ENCODE measurements at places on chromosomes 6 and 20.

- no peak for DNase-seq
Measured at GRCh38 chr6:69063401-69063800, 428.3 kb downstream of the ADGRB3 start.

DNA sequence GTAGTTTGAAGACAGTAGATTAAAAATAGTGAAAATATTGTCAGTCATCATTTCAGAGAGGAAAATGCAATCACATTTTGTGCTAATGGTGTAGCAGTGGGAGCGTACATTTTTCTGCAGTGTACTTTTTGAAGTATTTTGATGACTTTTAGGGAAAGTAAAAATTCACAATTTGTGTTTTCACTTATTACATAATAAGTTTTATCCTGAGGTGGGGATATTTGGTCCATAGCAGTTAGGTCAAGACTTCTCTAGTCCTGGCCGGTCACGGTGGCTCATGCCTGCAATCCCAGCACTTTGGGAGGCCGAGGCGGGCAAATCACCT is 122.3 kb downstream of the SASH1 start:
- DNase-seq: no peak

- DNase-seq: no peak
Measured at GRCh38 chr6:32764048-32764447, 716 bp upstream of the HLA-DQB2 start.

DNA sequence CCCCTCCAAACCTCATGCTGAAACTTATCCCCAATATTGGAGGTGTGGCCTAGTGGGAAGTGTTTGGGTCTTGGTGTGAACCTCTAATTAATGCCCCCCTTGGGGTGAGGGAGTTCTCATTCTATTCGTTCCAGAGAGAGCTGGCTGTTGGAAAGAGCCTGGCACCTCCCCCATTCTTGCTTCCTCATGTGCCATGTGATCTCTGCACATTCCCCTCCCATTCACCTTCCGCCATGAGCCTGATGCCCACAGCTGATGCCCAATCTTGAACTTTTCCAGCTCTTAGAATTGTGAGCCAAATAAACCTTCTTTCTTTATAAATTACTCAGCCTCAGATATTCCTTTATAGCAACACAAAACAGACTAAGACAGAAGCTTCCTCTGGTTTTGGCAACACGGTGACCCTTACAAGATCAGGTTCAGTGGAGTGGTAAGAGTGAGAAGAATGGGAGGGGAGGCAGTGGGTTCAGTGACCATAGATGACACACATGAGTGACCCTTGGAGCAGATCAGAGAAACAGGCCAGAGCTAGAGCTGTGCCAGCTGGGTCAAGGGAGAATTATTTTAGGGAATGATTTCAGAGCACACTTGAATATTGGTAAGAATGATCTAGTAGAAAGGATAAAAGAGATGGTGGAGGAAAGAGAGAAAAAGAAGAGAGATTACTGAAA is 176.4 kb downstream of the LY86 start:
- no peak for DNase-seq

- no peak for DNase-seq
Measured at GRCh38 chr20:57265997-57266290, 497 bp downstream of the BMP7 start.

DNA sequence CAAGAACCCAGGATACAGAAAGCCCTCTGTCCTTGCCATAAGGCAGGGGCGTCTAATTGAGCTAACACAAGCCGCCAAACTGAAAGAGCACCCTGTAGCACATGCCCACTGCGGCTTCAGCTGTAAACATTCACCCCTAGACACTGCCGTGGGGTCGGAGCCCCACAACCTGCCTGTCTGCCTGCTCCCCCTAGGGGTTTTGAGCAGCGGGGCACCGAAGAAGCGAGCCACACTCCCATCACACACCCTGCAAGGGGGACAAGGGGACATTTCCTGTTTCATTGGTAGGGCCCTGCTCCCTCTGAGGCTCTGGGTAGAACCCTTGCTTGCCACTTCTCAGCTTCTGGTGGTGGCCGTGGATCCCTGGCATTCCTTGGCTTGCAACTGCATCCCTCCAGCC is 45.2 kb upstream of the BCLAF1 start:
- DNase-seq: no peak

DNA sequence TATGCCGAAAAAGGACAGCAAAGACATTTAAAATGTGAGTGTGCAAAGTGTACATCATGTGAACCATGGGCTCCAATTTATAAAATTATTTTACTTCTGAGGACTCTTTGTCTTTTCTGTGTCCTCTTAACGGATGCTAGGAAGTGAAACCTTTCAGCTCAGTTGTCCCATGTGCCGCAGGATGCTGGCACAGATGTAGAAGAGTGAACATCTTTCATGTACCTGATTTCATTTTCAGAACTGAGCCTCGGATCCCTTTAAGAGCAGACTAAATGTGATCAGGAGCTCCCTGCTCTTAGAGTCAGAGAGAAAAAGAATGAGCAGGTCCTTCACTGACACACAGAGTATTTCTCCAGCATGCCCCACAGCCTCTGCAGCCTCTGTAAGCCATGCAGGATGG is 27.6 kb upstream of the FUCA2 start:
- DNase-seq: no peak

- no peak for DNase-seq
Measured at GRCh38 chr20:2694008-2694471, 1.5 kb downstream of the EBF4 start.

GRCh38 chr20:917416-917815 is 1.3 kb upstream of the ANGPT4 start:
- DNase-seq: no peak

DNA sequence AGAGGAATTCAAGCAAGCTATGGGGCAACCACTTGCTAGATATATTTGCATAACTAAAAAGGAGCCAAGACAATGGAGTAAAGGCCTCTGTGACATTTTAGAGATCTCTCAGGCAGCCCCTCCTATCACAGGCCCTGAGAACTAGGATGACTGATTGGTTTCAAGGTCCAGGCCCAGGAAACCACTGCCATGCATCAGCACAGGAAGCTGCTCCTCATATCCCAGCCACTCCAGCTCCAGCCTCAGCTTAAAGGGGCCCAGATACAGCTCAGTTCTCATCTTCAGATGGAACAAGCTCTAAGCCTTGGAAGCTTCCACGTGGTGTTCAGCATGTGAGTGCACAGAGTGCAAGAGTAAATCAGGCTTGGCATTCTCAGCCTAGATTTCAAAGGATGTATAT is 21.1 kb upstream of the THBS2 start:
- no peak for DNase-seq

DNA sequence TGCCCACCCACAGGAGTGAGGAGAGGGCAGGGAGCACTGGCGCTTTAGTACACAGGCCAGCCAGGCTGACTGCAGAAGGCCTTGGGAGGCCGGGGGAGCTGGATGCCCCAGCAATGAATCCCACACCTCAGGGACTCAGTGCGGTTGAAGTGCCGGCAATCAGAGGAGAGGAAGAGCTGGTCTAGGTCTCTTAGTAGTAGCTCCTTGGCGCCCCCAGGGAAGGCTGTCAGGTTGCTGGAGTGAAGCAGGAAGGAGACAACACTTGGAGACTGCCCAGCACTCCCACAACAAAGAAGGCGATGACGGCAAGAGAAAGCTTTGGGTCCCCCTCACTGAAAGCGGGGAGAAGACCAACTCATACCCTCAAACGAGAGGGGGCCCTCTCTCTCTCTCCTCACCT is 8.3 kb upstream of the TNXB start:
- DNase-seq: no peak

- DNase-seq: no peak
Measured at GRCh38 chr20:52675375-52675774, 296.8 kb upstream of the TSHZ2 start.
